MCF 10A (cell line): ENCODE measurements at places on chromosomes 7 and 10.
A peak's percentile ranks its signal among the peaks of the same experiment; 100 is the strongest.

GRCh38 chr10:124085680-124086079, 7.7 kb downstream of the CHST15 start:
- H3K4me1 ChIP-seq, result peaks cover 18% of the 10 kb centered on the region
- H3K27me3 ChIP-seq, result no peaks in the 10 kb centered on the region
- H3K36me3 ChIP-seq, result peaks cover 5% of the 10 kb centered on the region
- DNase-seq, result no peak
- H3K27ac ChIP-seq, result no peak overlapping the region

DNA sequence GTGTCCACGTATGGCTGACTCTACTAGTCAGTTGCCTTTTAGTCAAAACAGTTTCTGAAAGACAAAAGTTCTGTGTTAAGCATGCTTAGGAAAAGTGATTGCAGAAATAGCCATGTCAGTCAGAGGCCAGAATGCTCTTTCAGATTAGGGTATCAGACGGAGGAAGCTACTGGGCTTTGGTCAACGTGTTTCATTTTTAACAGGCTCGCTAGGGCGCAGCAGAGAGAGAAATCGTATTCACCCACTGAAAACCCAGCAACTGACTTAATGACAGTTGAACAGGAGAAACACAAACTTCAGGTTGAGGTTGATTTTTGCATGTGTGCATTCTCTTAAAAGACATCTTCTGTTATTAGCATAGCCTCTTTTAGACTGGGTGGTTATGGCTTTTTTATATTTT, 322.6 kb upstream of the KIAA1217 start:
- no peak overlapping the region for H3K4me3 ChIP-seq
- DNase-seq, result peak; percentile 5
- H3K27ac ChIP-seq, result no peak overlapping the region
- no peaks in the 10 kb centered on the region for H3K4me1 ChIP-seq
- no peaks in the 10 kb centered on the region for H3K36me3 ChIP-seq

DNA sequence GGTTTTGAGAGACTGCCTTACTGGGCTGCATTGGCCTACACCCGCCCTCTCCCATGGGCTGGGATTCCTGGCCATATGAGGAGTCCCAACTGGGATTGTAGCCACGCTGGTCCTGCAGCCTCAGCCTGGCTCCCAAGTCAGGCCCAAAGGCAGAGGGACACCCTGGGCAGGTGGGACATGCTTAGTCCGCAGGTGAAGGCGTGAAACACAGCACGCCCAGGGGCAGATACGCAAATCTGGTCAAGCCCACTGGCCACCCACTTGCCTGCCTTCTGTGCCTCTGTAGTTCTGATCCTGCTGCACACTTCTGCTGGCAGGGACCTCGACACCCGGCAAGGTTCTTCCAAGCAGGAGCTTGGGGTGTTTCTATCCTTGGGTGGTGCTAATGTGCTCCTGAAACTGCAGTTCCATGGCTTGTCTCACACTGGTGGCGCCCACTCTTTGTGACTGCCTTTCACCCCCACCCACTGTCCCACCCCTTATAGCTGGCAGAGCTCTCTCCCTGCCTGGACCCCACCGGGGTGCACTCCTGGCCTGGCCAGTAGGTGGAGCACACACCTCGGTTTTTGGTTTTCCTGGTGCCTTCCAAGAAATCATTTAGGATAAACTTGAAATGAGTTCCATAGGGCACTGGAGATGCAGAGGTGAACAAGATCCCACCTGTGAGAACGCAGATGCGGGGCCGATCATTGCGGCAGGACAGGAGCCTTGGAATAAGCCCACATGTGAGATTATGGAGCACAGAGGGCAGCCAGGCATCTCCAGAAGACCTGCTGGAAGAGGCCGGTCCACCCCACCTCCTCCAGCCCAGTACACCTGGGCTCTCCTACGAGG, 47.9 kb downstream of the MKI67 start:
- peak; percentile 50 for DNase-seq
- H3K27me3 ChIP-seq, result no peaks in the 10 kb centered on the region
- H3K36me3 ChIP-seq, result peaks cover 54% of the 10 kb centered on the region
- no peak overlapping the region for H3K4me3 ChIP-seq
- no peak overlapping the region for H3K27ac ChIP-seq

DNA sequence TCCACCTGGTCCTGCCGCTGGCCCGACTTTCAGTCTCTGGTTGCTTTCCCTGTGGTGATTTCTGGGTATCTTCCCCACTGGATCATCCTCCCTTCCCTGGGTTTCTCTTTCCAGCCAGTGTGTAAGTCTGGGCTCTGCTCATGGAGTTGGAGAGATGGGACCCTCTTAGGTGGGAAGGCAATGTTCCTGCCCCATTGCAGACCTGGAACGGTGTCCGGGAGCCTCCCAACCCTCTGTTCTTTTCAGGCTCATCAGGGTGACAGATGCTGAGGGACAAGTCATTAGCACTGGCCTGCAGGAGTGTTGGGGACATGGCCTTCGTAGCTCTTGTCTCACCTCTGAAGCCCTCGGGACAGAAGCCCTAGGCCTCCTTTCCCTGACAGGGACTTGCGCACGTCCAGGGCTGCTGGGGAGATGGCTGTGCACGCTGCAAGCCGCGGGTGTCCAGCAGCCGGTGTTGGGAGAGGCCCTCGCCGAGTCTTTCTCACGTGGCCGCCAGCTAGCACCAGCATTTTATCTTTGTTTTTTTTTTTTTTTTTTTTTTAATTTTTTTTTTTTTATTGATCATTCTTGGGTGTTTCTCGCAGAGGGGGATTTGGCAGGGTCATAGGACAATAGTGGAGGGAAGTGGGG, 17.2 kb downstream of the ZNF783 start:
- H3K4me3 ChIP-seq, result no peak overlapping the region
- H3K36me3 ChIP-seq, result peaks cover 84% of the 10 kb centered on the region
- H3K27me3 ChIP-seq, result no peaks in the 10 kb centered on the region
- no peak overlapping the region for H3K27ac ChIP-seq

DNA sequence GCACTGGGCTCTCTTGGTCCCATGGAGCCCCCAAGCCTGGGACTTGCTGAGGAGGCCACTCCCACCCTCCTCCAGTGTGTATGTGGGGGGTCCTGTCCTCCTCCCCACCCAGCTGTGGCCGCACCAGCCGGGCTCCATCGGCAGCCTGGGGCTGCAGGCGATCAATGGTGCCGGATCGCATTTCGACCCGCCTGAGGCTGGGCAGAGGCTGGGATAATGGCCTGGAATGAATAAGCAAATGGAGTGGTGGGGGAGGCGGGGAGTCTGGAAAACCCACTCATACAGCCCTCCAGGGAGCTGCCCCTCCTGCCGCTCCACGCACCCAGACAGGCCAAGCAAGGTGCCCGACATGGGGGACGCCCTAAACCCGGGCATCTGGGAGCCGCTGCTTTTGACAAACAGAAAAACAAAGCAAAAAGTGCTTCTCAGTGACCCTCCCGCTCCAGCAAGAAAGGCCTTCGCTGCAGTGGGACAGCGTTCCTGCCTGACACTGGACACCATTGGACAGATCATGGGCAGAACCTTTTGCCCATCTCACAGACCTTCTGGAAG, 160.5 kb downstream of the NRF1 start:
- no peak overlapping the region for H3K4me3 ChIP-seq
- H3K36me3 ChIP-seq, result no peaks in the 10 kb centered on the region

DNA sequence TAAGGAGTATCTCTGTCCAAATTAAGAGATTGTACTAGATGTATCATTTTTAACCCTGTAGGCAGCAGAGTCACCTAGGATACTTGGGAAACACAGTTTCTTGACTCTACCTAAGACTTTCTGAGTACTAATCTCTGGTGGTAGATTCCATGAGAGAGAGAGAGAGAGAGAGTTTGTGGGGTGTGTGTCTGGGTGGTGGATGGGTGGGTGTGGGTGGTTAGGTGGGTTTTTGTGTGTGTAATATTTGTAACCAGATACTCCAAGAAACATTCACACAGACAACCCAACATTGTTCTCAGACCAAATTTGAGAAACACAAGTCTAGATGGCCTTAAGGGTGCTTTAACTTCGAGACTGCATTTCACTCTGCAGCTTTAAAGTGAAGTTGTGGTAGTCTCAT, 215.2 kb downstream of the PRKG1 start:
- no peaks in the 10 kb centered on the region for H3K36me3 ChIP-seq
- DNase-seq, result no peak
- no peak overlapping the region for H3K4me3 ChIP-seq
- no peaks in the 10 kb centered on the region for H3K4me1 ChIP-seq

DNA sequence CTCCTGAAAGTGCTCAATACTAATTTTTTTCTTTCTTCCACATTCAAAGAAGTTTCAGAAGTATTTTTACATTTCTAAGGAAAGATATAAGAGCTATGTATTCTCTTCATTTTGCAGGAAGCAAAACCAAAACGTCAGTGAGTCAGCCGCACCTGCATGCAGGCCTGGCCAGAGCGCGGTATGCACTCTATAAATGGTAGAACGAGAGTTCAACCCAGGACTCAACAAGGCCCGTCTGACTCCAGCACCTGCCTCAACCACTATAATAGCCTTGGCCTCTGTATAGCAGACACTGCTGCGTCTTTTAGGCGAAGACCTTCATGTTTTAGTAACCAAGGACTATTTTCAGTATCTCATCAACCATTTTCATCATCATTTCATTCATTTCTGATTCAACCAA, 113.2 kb downstream of the KMT2E start:
- H3K36me3 ChIP-seq, result peaks cover 52% of the 10 kb centered on the region
- H3K27me3 ChIP-seq, result no peaks in the 10 kb centered on the region
- DNase-seq, result no peak
- H3K4me1 ChIP-seq, result no peaks in the 10 kb centered on the region
- H3K27ac ChIP-seq, result no peak overlapping the region
- no peak overlapping the region for H3K4me3 ChIP-seq

GRCh38 chr10:121511943-121512342, 86.3 kb downstream of the FGFR2 start:
- no peak overlapping the region for H3K27ac ChIP-seq
- DNase-seq, result no peak
- no peaks in the 10 kb centered on the region for H3K27me3 ChIP-seq
- peaks cover 5% of the 10 kb centered on the region for H3K4me1 ChIP-seq
- H3K4me3 ChIP-seq, result no peak overlapping the region

DNA sequence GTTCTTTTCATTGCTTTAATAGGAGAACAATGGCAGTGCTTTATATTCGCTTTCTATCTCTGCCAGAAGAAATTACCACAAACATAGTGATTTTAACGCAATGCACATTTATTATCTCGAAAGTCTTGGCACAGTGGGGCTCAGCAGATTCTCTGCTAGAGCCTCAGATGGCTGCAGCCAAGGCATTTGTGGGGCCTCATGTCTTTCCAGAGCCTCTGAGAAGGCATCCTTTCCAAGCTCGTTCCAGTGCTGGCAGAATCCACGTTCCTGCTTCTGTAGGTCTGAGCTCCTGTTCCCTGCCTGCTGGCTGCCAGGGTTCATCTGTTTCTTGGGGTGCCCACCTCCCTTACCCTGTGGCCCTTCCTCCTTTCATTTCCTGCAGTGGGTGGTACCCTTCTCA, 60.2 kb downstream of the LRRC18 start:
- no peaks in the 10 kb centered on the region for H3K36me3 ChIP-seq
- DNase-seq, result no peak
- H3K4me1 ChIP-seq, result no peaks in the 10 kb centered on the region
- no peak overlapping the region for H3K4me3 ChIP-seq
- H3K27ac ChIP-seq, result no peak overlapping the region

GRCh38 chr10:71255808-71256660, 43.7 kb downstream of the UNC5B start:
- peak; percentile 89 for DNase-seq
- no peaks in the 10 kb centered on the region for H3K27me3 ChIP-seq
- peaks cover 6% of the 10 kb centered on the region for H3K36me3 ChIP-seq
- H3K4me3 ChIP-seq, result peak overlapping the region; percentile 62
- peaks cover 56% of the 10 kb centered on the region for H3K4me1 ChIP-seq

DNA sequence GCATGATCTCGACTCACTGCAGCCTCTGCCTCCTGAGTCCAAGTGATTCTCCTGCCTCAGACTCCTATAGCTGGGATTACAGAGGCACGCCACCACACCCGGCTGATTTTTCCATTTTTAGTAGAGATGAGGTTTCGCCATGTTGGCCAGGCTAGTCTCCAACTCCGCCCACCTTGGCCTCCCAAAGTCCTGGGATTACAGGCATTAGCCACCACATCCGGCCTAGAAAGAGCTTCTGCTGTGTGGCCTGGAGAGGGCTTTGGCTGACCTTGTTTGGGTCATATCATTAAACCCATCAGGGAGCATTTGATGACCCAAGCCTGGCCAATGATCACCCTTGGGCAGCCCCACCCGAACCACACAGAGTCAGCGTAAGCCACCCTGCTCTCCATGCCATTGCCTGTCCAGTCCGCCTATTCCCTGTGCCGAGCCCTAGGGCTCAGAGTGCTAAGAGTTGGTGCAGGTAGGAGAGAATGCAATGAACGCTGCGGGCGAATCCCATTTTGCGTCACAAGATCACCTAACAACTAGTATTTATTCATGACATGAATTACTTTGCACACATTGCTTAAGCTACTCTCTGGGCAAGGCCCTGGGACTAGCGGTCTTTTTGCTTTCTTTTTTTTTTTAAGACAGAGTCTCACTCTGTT, 22.3 kb upstream of the GDI2 start:
- H3K4me3 ChIP-seq, result no peak overlapping the region
- no peaks in the 10 kb centered on the region for H3K27me3 ChIP-seq
- no peaks in the 10 kb centered on the region for H3K4me1 ChIP-seq
- DNase-seq, result no peak
- no peaks in the 10 kb centered on the region for H3K36me3 ChIP-seq

GRCh38 chr7:121500360-121501058, 104.4 kb upstream of the FAM3C start:
- no peaks in the 10 kb centered on the region for H3K4me1 ChIP-seq
- no peak for DNase-seq
- no peak overlapping the region for H3K4me3 ChIP-seq
- H3K36me3 ChIP-seq, result no peaks in the 10 kb centered on the region

DNA sequence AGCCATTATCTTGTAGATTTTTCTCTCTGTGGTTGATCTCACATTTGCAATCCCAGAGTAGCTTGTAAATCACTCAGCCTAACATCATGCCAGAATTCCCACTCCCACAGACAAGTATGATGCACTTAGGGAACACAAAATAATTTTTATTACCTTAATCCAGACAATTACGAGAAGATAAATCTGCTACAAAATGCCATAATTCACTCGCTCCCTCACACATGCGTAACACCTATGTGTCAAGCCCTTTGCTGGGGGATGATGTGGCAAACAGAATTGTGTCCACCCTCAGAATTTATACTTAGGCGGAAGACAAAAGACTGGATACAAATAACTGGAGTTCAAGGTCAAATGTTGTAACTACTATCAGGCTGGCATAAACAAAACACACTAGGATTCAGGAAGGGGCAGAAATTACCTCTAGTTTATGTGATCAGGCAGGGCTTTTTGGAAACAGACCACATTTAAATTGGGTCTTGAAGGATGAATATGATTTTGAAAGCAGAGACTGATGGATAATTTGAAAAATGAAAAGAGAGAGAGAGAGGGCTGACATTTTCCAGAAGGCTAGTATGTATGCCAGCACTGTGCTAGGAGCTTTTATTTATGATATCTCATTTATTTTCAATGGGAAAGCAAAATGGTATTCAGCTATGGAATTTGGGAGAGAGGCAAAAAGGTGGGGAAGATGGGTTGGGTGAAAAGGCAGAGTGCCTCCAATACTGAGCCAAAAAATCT, 69.8 kb downstream of the DOCK4 start:
- H3K36me3 ChIP-seq, result peaks cover 6% of the 10 kb centered on the region
- no peak overlapping the region for H3K4me3 ChIP-seq
- no peaks in the 10 kb centered on the region for H3K4me1 ChIP-seq

- H3K4me3 ChIP-seq, result no peak overlapping the region
- H3K27me3 ChIP-seq, result peaks cover 6% of the 10 kb centered on the region
- H3K36me3 ChIP-seq, result no peaks in the 10 kb centered on the region
- DNase-seq, result no peak
- peaks cover 7% of the 10 kb centered on the region for H3K4me1 ChIP-seq
Measured at GRCh38 chr10:297567-297966, 162.3 kb downstream of the ZMYND11 start.
